ENCODE measurements at places on chromosomes 11 and 22.

DNA sequence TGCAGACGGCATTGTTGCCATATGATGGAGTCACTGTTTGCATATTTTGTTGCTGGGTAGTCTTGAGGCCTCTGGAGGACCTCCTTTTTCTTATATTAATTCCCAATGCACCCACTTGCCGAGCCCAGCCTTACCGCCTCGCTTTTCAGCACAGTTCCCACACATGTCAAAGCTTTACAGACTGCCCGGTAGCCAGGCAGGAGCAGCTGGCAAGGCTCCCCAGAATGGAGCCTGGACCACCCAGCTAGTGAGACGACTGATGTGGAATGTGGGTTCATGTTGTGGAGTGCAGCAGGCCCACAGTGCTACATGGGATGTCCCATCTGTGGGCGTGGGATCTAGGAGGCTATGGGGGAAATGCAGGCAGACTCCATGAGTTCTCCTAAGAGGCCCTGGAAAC, 99.4 kb upstream of the MTMR2 start:
- DNase-seq, result no peak

- no peak for DNase-seq
These were observed 169.6 kb downstream of the MAML2 start for GRCh38 chr11:96173422-96173821.

GRCh38 chr11:10902301-10903063, 44.6 kb upstream of the ZBED5 start:
- no peak for DNase-seq

DNA sequence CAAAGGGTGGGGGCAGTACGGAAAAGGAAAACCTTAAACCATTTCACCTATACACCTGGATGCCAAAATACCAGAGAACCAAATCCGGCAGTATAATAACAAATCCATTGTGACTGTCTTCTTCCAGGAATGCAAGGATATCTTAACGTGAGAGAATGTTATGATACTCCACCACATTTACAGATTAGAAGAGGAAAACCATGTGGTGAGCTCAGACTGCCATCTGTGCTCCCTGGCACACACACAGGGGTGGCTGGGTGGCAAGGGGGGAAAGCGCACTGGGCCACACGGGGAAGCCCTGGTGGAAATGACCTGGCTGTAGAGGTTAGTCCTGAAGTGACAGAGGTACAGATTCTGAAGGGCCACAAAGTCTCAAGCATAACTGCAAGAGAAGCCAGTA, 9.9 kb downstream of the EIF1AD start:
- DNase-seq, result no peak

DNA sequence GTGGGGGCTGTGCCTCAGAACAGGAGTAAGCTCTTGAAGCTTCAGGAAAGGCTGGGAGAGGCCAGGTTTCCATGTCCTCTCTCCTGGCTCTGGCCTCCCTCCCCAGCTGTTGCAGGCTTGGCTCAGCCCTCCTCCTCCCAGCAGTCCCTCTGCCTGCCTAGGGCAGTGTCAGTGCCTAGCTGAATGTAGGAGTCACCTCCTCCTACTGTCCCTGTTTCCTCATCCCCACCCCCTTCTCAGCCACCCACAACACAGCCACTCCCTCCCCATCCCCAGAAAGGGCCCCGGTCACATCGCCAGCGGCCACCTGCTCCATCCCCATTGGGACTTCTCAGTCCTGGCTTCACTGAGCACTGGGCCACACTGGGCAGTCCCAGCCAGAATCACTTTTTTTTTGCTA, 2.9 kb upstream of the FBLN1 start:
- DNase-seq, result peak; percentile 51

GRCh38 chr22:27401321-27401720, 400.2 kb downstream of the MN1 start:
- DNase-seq, result peak; percentile 63

GRCh38 chr11:76313271-76313670, 67.7 kb downstream of the THAP12 start:
- DNase-seq, result no peak

DNA sequence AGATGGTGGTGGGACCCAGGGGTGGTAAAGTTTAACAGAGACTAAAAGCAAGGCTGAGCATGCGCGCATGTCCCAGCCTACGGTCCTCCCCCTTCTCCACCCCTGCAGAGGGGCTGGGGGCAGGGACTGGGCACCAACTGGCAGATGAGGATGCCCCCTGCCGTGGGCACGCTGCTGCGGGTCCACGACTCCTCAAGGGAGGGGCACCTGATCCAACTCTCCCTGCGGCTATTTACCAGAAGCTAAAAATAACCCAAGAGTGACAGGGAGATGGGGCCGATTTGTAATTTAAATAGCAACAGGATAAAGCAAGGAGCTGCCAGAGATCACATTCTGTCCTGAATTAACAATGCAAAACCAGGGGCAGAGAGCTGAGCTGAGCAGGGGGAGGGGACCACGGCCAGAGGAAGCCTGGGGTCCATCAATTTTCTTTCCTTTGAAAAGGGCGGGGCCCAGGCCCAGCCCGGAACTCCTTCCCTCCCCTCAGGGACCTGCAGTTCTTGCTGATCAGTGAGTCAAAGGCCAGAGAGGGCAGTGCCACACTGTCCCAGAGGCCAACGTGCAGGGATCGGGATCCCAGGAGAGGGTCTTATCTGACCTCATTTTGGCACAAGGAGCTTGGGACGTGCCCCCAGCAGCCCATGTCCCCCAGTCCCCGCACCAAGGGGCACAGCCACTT, 8.1 kb upstream of the DGKZ start:
- DNase-seq, result no peak

- no peak for DNase-seq
These were observed 43.9 kb downstream of the BBOX1 start for GRCh38 chr11:27084518-27084917.

GRCh38 chr11:62004473-62004872, 37.0 kb upstream of the FTH1 start:
- DNase-seq, result peak; percentile 96

GRCh38 chr11:60950933-60951605, 907 bp downstream of the SLC15A3 start:
- DNase-seq, result no peak

DNA sequence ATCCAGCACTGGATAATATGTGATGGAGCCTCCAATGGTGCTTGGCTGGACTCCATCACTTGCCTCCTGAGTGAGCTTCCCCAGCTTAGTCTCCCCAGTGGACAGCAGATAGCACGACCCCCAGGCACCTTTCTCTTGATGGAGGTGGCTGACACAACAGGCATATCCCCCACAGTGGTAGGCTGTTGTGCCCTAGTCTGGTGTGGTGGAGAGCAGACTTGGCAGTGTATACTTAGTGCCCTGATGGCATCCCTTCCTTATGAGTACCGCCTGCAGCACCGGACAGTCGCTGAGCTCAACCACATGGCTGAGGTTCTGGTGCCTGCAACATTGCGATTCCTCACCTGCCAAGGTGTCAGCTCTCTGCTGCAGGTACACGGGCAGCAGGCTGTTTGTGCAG, 50.1 kb downstream of the DNHD1 start:
- no peak for DNase-seq

DNA sequence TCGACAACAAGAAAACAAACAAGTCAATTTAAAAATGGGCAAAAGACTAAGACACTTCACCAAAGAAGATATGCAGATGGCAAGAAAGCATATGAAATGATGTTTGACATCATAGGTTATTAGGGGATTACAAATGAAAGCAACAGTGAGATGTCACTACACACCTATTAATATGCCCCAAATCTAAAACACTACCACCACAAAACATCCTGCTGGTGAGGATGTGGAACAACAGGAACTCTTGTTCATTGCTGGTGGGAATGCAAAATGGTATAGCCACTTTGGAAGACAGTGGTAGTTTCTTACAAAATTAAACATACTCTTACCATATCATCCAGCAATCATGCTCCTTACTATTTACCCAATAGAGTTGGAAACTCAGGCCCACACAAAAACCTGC, 29.0 kb downstream of the PRRG4 start:
- DNase-seq, result no peak

- DNase-seq, result no peak
These were observed 111.3 kb downstream of the WNT7B start for GRCh38 chr22:45865561-45866125.

DNA sequence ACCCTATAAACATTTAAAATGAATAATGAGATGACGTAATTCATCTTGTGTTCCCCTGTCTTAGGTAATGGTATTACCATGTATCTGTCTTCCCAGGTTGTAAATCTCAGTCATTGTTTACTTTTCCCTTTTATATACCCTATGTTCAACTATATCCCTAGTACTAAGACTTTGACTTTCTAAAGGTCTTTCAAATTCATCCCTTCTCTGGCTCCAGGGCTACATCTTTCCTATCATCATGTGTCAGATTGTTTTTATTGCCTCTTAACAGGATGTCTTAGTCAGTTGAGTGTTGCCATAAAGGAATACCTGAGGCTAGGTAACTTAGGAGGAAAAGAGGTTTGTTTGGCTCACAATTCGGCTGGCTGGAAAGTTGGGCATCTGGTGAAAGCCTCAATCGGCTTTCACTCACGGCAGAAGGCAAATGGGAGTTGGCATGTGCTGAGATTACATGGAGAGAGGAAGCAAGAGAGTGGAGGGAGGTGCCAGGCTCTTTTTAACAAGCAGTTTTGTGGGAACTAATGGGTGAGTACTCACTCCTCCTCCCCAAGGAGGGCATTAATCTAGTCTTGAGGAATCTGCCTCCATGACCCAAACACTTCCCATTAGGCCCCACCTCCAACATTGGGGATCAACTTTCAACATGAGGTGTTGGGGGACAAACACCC, 11.6 kb upstream of the DLAT start:
- no peak for DNase-seq

DNA sequence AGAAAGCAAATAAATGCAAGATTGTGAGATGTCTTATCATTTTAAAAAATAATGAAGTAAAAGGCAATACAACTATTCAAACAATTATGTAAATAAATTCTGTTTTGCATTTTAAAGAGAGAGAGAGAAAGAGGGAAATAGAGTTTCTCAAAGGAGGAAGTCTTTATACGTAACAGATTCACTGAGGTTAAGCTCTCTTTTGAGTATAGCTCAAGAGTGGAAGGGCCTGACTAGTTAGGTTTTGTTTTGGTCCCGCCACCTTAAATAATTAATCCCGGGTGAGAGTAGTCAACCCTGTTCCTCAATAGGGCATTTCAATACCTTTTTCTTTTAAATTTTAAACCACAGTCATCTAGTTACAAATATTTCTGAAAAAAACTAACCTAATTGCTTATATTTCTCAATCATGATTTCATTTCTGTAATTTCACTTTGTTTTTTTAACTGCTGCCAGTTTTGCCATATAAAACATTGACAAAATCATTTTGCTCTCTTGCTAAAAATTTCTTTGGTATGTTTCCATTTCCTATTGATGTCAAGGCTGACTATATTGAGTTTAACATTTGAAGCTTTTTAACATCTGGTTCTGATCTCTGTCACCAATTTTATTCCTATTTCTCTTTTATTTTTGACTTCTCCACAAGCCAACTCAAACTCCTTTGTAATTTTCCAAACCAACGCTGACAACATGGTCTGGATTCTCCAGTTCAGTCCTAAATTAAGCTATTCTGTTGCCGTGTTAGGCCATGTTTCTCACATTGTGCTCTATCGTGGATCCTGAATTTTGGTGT, 10.3 kb downstream of the OR10D3 start:
- peak; percentile 3 for DNase-seq

DNA sequence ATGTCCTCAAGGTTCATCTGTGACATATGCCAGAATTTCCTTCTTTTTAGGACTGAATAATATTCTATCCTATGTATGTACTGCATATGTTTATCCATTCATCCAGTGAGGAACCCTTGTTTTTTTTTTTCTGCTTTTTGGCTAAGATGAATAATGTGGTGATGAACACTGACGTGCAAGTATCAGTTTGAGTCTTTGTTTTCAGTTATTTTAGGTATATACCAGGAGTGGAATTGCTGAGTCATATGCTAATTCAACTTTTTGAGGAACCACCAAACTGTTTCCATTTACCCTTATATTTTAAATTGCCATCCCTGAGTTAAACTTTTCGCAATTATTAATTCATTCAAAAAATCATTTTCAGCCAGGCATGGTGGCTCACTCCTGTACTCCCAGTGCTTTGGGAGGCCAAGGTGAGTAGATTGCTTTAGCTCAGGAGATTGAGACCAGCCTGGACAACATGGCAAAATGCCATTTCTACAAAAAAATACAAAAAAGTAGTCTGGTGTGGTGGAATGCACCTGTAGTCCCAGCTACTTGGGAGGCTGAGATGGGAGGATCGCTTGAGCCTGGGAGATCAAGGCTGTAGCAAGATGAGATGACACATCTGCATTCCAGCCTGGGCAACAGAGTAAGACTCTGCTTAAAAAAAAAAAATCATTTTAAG, 64.2 kb downstream of the MICAL2 start:
- peak; percentile 69 for DNase-seq

DNA sequence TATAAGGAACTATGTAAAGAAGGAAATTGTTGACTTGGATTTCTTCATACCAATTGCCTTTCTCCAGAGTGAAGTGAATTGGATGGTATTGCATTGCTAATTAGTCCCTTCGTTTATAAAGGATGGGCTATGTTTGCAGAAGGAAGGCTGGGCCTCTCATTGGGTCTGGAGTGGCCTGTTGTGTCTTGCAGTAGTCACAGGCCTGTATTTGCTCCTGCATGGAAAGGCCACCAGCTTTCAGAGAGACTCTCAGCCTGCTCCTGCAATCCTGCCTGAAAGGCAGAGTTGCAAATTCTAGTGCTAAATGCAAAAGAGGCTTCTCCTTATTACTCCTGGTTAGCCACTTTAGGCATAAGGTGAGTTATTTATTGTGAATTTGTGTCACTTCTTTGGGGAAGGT, 103.8 kb downstream of the EXT2 start:
- DNase-seq, result no peak

GRCh38 chr11:118672846-118673245, 6.6 kb downstream of the TREH start:
- no peak for DNase-seq

GRCh38 chr11:95283650-95284049, 52.6 kb upstream of the SESN3 start:
- peak; percentile 64 for DNase-seq

GRCh38 chr22:39303358-39303757, 16.1 kb downstream of the RPL3 start:
- no peak for DNase-seq

DNA sequence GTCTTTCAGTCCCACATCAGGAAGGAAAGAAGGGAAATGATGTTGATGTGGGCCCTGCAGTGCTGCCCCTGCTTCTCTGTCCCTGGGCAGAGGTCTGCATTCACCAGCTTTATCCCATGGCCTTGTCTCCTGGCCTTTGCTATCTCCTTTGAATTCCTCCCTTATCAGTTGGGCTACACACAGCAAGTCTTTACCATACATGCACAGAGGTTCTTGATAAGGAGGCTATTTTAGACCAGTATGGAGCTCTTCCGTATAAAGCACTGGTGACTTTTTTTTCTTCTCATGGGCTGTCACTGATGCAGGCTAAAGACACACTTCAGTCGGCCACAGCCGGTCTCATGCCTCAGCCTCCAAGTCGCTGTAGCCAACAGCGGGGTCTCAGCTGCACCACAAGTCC, 20.2 kb downstream of the MYO18B start:
- DNase-seq, result peak; percentile 39

Data from fibroblast of the aortic adventitia (primary cell).